Pulmonary artery endothelial cell (primary cell): ENCODE measurements at places on chromosomes 6 and 20. TPM values are rescaled to one million over a fixed set of nuclear protein-coding genes. Genes with fewer than 3 reads are reported as not detected.

- no peak for DNase-seq
Measured at GRCh38 chr6:2883673-2884072, 19.4 kb downstream of the SERPINB9 start.

DNA sequence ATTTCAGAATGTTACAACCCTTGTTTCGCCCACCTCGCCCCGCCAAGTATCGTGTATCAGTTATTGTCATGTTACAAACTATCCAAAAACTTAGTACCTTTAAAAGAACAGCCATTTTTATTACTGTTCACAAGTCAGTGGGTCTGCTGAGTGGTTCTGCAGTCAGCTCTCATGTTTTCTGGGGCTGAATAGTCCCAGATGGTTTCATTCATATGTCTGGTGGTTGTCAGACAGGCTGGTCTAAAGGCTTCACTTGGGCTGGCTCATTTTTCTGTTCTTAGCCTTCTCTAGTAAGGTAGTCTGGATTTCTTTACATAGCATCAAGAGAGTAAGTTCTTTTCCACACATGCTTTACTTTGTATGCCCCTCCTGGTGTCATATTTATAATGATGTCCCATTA is 8.6 kb downstream of the ZNF292 start:
- DNase-seq, result no peak

FILIP1 gene
- 2.3 and 10.5 TPM in 2 replicates for total RNA-seq

TMEM217 gene
- 8.8 and 15.5 TPM in 2 replicates for total RNA-seq
